GM06990 (cell line): ENCODE measurements at places on chromosomes 5 and 9.

DNA sequence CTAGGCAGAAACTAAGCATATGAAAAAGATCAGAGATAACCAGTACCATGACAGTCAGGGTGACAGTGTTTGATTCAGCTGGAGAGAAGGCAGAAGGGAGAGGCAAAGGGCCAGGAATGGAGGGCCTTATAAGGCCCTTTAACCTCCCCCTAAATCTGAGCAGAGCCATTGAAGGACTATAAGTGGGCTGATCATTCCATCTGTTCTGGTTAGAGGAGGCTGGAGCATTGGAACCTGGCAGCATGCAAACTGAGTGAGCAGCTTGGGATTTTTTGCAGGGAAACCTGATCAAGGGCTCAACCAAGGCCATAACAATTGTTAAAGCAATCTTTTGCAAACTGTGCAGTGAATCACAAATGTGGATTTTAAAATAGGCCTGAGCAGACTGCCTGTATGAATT, 174.5 kb upstream of the DAP start:
- DNase-seq, result no peak

DNA sequence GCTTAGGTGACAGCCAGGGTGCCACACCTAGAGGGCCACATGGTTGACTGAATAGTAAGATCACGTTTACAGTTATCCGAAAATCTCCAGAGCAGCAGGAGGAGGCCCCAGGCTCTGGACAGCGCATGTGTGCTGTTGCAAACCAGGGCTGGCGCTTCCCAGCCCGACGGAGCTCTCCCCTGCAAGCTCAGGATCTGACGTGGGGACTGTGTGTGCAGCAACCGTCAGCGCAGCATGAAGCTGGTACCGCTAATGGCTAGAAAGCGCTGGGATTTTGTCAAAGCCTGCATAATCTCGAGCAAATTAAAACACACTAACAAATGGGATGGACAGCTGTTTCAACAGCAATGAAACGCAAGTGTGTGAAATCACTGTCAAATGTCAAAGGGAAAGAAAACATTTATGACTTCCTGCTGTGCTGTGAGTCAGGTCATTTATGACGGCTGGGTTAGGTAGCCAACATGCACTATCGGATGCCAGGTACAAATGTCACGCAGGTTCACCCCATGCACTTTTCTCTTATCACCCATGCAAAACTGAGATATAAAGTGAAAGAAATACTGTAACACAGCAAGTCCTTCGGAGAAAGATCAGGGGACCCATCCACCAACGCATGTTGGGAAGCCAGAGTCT, 7.5 kb downstream of the SURF4 start:
- no peak for DNase-seq

- no peak for DNase-seq
Observed at GRCh38 chr9:123753669-123754258, 176.2 kb downstream of the DENND1A start.

DNA sequence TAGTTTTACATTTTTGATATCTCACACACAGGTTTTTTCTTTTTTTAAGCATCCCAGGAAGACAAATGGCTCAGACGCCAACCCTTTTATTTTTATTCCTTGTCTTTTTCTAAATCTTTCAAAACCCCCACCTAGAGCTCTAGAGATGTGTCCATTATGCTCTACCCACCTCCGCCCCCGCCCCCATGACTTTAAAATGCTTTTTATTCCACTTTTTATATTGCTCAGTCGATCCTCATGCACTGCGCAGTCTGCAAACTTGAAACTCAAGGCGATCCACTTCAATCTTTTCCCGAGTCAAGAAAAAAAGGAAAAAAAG, 411 bp upstream of the MAT2B start:
- DNase-seq, result no peak

GRCh38 chr9:32334112-32334511, 50.3 kb upstream of the ACO1 start:
- DNase-seq, result no peak

DNA sequence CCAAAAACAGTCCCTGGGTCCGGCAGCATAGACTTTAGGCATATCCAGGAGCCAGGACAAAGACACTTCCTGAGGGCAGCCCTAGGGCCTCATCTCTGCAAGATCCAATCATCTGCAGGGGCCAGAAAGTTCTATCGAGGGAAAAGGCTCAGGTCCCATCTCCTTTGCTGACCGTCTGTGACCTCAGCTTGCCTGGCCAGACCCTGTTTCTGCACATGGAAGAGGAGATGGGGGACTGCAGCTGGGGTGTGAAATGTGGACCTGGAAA, 51.0 kb upstream of the FCN1 start:
- no peak for DNase-seq

- no peak for DNase-seq
Observed at GRCh38 chr5:172840432-172841154, 6.5 kb downstream of the ERGIC1 start.

DNA sequence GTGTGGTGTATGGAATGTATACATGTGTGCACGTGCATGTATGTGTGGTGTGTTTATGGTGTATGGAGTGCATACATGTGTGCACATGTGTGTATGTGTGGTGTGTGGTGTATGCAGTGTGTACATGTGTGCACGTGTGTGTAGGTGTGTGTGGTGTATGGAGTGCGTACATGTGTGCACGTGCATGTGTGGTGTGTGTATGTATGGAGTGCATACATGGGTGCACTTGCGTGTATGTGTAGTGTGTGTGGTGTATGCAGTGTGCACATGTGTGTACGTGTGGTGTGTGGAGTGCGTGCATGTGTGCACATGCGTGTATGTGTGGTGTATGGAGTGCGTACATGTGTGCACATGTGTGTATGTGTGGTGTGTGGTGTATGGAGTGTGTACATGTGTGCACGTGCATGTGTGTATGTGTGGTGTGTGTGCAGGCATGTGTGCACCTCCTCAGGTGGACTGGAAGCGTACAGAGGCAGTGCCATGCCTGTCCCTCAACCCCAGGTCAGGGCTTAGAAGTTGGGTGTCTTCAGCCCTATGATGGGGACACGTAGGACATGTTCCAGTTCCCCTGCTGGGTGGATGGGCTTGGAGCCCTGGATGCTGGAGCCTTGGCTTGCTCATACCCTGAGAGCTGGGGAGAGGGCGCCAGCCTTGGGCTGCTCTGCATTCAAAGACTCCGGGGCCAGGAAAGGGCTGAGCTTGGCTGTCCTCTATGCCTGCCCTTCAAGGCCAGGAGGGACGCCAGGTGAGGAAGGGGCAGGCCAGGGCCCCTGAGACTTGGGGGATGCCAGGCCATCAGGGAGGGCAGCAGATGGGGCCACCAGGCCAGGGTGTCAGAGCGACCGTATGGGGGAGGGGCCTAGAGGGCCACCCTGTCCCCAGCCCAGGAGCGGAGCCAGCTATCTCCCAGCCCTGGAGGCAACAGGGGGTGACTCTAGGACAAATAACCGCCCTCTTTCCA, 12.2 kb downstream of the MYMK start:
- DNase-seq, result no peak

GRCh38 chr5:170552621-170553115, 48.8 kb downstream of the KCNIP1 start:
- no peak for DNase-seq

- no peak for DNase-seq
Observed at GRCh38 chr5:153799466-153799865, 239.2 kb downstream of the FAM114A2 start.

DNA sequence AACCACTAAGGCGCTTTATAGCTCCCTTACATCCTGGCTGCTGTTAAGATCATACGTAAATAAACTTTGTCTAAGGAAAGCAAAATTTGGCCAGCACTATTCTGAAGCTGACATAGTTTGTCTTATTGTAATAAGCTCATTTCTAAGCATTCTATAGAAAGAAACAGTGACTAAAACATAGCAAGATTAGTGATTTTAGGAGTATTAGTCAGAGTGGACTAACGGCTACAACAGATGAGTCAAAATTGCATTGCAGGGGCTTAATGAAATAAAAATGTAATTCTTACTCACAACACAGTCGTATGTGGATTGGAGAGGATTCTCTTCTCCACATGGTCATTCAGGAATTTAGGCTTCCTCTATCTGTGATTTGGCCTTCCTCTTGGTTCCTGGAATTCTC, 347.6 kb downstream of the GADD45G start:
- DNase-seq, result no peak

GRCh38 chr5:55847837-55848236, 3.3 kb upstream of the IL31RA start:
- no peak for DNase-seq

- DNase-seq, result no peak
Observed at GRCh38 chr5:68271124-68271523, 55.6 kb downstream of the PIK3R1 start.

- no peak for DNase-seq
Observed at GRCh38 chr9:130180516-130180915, 8.3 kb downstream of the NCS1 start.

DNA sequence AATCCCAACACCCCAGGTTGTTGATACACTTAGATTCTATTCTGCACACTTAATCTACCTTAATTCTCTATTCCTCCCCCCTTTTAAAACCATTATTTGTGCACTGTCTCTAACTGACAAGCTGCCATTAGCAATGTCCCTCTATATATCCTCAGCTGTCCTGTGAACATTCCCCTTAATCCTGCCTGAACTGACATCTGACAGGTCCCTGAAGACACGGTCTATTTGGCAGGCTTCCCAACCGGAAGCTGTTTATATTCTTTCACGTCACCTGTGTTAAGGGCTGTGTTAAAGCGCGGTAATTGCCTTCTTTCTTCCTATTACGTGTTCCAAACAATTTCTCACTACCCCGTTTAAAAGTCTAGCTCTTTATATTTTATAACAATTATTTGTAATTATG, 277.3 kb downstream of the CDH9 start:
- no peak for DNase-seq

- no peak for DNase-seq
Observed at GRCh38 chr9:95017062-95017461, 290.6 kb downstream of the AOPEP start.

- no peak for DNase-seq
Observed at GRCh38 chr9:114273461-114273881, 49.4 kb upstream of the ORM1 start.

- DNase-seq, result no peak
Observed at GRCh38 chr9:126615245-126615790, 1.6 kb downstream of the LMX1B start.

GRCh38 chr9:2638871-2639673, 17.5 kb downstream of the VLDLR start:
- no peak for DNase-seq

GRCh38 chr9:97987487-97987886, 4.3 kb downstream of the ANP32B start:
- DNase-seq, result no peak

DNA sequence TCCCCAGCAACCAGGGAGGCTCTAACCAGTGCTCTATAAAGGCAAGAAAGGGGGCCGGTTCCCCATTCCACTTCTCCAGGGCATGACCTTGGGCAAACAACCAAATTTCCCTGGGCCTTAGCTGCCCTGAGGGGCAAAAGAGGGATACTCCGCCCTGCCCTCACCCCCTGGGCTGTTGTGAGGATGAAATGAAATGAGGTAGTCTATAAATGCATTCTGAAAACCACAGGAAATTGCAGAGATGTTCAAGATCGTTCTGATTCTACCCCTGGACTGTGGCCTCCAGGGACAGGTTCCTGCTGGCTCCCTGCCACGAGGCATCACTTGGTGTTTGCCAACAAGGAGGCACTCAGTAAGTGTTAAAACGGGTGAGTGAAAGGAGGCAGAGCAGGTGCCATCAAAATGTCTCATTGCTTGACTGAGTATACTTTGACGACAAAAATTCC, 5.7 kb downstream of the RAPGEF1 start:
- DNase-seq, result no peak

GRCh38 chr5:1285883-1286291, 9.0 kb downstream of the TERT start:
- DNase-seq, result no peak

DNA sequence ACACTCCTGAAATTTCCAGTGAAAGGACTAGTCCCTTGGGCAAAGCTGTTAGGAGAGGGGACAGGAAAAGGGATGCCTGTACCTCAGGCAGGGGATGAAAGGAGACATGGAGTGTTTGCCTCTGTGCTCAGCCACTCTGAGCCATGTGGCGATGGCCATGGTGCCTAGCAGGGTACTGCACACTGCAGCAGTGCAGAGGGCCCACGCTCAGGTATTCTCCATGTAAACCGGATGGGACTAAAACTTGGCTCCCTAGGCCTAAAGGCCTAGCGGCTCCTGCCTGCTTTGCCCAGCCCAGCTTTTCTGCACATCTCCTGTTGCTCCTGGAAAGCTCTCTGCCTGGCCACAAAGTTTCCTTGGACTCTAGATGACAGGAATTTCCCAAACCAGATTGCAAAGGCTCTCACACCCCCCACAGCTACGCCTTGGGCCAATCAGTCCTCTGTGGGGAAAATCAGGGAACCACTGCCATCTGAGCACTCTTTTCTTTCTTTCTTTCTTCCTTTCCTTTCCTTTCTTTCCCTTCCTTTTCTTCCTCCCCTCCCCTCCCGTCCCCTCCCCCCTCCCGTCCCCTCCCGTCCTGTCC, 44.3 kb downstream of the HABP4 start:
- no peak for DNase-seq

GRCh38 chr9:133063500-133064231, 1.9 kb downstream of the CEL start:
- no peak for DNase-seq

GRCh38 chr5:146209714-146210113, 6.3 kb downstream of the RBM27 start:
- DNase-seq, result no peak

DNA sequence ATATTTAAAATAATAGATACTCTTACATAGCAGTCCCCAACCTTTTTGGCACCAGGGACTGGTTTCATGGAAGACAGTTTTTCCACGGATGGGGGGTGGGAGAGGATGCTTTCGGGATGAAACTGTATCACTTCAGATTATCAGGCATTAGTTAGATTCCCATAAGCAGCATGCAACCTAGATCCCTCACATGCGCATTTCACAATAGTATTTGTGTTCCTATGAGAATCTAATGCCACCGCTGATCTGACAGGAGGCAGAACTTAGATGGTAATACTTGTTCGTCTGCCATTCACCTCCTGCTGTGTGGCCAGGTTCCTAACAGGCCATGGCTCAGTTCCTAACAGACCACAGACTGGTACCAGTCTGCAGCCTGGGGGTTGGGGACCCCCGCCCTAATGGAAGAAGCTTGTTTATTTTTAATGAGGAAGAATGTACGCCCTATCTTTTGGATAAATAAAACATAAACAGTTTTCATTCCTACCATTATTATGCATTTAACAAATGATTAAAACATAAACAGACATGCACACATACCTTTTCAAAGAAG, 187.7 kb downstream of the ZSWIM6 start:
- DNase-seq, result no peak

GRCh38 chr5:119417891-119418605, 34.2 kb upstream of the HSD17B4 start:
- DNase-seq, result no peak
